ENCODE measurements at places on chromosomes 5 and 9.
A peak's percentile ranks its signal among the peaks of the same experiment; 100 is the strongest.

DNA sequence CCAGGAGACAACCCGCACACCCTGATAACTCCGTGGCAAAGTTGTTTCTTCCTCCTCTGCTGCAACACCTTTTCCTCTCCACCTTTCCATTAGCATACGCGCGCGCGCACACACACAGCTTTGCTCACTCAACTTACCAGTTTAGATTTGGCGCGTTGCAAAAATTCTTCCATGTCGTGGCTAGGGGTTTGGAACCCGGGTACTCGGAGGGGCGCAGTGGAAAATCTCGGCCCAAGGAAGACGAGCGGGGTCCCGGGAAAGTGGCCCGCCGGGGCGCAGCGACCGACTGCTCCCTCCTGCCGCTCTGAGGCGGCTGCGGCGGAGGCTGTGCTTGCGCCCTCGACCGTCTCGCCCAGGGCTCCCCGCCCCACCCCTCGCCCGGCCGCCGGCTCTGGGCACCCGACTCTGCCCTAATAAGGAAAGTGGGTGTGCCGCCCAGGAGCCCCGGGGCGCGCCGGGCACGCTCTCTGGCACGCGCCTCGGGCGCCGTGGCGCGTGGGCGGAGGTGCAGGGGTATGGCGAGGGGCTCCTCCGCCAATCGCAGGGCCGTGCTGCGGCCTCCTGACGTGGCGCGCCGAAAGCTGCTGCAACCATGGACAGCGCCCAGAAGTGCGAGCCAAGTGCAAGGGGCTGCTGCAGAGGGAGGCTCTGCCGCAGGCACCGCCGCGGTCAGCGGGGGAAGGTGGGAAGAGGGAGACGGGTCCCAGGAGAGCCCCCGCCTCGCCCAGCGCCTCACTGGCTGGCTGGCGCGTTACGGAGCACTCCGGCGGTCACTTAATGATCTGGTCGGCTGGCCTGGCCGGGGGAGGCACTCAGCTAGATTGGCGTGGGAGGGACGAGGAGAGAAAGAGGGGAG lies at the start of gene PRUNE2:
Gene PRUNE2, minus strand, starts transcription at position 324 of the 856 bp plus-strand sequence. Its CDS starts 151 bp downstream, at position 173.
- peak; percentile 80 for DNase-seq

- DNase-seq: no peak
Observed at GRCh38 chr5:8577792-8578191, 708.8 kb downstream of the MTRR start.

GRCh38 chr5:172322028-172322965 lies 38.7 kb upstream of the UBTD2 start:
- DNase-seq: no peak

DNA sequence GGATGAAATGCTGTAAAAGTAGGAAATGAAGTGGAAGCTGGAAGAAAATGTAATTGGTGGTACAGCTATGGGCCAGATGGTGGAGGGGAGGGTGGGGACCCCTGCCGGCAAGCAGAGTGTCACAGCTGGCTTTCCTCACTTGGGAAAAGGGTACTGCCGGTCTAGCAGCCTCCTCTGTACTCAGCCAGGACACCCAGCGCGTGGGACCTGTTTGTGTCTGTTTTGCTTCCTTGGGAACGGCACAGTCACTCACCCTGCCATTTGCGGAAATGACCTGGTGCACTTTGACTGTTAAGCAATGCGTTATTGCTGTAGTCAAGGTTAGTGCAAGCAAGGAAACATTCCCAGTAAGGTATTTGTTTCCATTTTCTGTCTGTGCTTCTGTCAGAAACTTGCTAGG lies 10.1 kb downstream of the TMEM252 start:
- DNase-seq: no peak

GRCh38 chr9:134391319-134392231 lies 65.3 kb downstream of the RXRA start:
- no peak for DNase-seq

DNA sequence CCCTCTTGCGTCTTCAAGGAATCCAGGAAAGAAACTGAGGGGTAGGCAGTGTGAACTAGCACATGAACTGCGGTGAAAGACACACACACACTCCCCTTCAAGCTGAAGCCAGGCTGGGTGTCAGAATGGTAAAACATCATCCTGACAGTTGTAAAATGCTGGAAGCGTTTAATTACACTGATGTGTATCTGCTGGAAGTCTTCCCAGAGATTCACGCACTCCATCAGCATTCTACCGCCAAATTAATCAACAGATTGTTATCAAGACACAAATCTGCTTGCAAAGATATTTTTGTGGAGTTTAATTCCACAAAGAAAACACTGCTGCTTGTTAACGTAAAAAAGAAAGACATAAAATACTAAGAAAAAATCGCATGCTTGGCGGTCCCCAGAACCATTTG lies 241.0 kb upstream of the NFIL3 start:
- DNase-seq: no peak

- no peak for DNase-seq
Observed at GRCh38 chr9:133078486-133078885, 16.7 kb downstream of the CEL start.

GRCh38 chr5:17114233-17114632 lies 103.2 kb upstream of the BASP1 start:
- DNase-seq: no peak

DNA sequence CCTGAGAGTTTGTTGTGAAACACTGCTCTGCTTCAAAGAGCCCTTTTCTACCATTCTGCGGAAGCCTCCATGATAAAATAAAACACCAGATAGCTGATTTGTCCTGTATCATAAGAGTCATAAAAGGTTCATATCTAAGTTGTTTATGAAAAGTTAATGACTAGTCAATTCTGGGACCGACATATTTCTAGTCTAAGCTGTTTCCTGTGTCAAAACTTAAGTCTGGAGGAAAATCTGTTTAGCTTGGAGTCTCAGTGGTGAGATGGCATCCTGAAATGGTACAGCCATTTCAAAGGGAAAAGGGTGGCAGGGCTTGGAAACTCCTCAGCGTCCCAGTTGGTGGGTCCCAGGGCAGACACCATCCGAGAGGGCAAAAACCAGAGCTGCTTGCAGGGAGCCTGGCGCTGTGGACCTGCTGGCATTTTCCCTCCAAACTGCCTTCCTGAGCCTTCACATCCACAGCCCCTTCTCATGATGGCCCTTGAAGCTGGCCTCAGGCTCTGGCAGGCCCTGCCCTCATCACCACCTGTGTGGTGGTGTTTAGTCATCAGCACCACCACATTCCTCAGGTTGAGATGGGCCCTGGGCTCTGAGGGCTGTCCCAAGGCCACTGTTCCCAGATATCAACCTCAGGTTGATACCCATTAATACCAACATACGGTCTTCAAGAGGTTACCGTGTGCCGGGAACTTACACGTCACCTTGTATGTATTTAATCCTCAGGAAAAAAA lies 184.0 kb downstream of the HSPA4 start:
- no peak for DNase-seq

DNA sequence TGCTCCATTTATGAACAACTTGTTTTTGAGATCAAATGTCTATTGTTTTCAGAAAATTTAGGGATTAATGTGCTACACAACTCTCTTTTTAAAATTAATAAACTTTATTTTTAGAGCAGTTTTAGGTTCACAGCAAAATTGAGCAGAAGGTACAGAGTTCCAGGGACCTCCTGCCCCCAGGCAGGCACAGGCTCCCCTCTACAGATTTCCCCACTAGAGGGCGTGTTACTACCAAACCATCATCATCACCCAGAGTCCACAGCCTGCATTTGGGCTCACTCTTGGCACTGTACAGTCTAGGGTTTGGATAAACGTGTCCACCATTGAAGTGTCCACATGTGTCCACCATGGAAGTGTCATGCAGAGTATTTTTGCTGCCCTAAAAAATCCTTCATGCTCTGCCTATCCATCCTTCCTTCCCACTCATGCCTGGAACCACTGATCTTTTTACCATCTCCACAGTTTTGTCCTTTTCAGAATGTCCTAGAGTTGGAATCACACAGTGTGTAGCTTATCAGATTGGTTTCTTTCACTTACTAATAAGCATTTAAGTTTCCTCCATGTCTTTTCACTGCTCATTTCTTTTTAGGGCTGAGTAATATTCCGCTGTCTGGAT lies 61.7 kb downstream of the MRPL36 start:
- no peak for DNase-seq

GRCh38 chr5:176550275-176550831 lies 1.2 kb downstream of the CDHR2 start:
- no peak for DNase-seq

- DNase-seq: no peak
Observed at GRCh38 chr5:92944337-92944736, 636.7 kb downstream of the NR2F1-AS1 start.

DNA sequence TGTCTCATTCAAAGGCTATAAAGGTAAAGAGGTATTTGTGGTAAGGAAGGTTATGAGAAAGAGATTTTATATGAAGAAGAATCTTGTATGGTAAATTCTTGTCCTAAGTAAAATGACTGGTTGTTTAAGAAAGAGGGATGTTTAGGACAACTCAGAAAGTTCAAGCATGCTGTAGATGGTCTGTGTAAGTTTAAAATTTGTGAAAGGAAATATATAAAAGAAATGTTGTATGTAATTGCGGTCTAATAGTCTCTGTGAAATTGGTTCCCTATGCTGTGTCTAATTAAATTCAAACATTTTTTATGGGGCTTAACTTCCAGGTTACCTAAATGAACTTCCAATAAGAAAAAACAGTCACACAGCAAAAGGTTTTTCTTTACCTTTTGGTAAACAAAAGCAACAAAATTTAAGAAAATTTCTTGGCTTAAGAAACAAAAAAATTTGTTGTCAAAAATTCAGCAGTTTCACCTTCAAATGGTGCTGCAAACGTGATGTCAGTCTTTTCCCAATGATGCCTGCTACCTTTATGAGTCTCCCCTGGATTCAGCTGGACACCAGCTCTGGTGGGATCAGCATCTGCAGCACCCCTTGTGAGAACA lies 83.0 kb upstream of the FCN1 start:
- no peak for DNase-seq

- DNase-seq: no peak
Observed at GRCh38 chr9:81829195-81829882, 98.9 kb upstream of the SPATA31D4 start.

DNA sequence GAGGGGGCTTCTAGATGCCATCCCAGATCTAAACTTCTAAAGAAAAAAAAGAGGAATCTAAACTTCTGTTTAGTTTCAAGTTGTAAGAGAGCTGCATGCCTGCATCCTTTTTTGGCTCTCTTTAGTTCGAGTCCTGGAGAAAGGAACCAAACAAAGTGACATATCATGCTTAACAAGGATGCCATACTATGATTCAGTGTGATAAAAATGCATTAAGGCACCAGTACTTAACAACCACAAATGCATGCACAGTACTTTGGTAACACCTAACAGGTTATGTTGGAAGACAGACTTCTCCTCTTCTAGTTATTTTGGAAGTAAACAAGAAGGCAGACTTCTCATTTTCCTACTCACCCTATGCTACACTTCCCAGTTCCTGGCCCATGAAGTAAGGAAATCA lies 27.3 kb downstream of the NME5 start:
- no peak for DNase-seq

- DNase-seq: no peak
Observed at GRCh38 chr9:121800376-121800775, 148.9 kb downstream of the DAB2IP start.

DNA sequence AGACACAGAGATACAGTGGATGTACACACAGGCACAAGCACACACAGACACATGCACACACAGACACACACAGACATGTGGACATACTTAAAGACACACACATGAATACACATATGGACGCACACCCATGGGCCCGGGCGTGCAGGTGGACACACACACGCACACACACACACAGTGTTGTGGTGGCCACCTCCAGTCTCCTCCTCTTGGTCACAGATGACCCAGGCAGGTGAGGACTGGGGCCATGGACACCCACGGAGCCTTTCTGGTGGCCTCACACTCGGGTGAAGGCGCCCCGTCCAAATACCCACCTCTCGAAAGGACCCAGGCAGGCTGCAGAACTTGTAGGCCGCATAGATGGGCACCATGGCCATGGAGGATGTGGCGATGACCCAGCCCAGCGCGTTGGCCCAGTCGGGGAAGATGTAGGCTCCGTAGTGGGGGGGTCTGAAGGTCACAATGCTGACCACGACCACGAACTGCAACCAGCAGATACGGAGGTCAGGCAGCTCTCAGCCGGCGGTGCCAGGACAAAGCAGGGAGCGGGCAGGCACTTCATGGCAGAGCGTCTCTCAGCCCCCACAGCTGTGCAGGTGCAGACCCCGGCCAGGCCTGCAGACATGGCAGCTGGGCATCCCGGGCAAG lies 42.5 kb downstream of the SLC6A3 start:
- no peak for DNase-seq

- DNase-seq: no peak
Observed at GRCh38 chr5:143938230-143938629, 126.3 kb downstream of the HMHB1 start.

- no peak for DNase-seq
Observed at GRCh38 chr5:162837155-162837554, 600.2 kb upstream of the CCNG1 start.

DNA sequence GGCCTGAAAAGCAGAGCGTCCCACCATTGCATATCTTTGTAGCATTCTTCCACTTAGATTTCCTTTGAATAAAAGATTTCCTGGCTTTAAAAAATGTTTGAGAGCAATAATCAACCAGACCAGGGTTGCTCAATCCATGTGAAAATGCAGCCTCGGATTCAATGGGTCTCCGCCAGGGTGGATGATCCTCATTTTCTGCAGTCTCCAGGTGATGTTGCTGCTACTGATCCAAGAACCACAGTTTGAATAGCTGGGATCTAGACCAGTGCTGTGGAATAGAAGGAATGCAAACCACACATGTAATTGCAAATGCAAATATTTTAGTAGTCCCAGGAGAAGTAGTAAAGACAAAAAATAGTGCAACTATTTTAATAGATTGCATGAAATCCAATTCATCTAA lies 317.6 kb downstream of the IRX1 start:
- no peak for DNase-seq

DNA sequence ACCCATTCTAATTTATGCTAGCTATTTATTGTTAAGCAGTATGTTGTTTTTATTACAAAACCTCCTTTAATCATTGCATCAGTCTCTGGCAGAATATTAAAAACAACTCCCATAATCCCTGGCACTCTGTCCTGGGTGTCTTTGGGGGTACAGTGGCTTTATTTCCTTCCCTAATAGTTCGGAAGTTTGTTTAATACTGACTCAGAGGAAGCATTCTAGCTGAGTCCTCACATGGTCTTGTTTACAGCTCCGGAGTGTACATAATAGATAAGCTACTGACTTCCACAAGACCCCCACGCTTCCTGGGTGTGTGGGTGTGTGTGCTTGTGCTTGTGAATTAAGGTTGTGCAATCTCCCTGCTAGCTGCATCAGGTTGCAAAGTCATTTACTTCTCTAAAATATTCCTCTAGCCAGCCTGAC lies 149.8 kb upstream of the CDKN2B start:
- DNase-seq: no peak
